ENCODE measurements at places on chromosomes 3 and 15.

- no peak for DNase-seq
Measured at GRCh38 chr3:100966049-100966491, 27.2 kb downstream of the ABI3BP start.

- no peak for DNase-seq
Measured at GRCh38 chr15:65412556-65412955, 10.2 kb downstream of the IGDCC4 start.

GRCh38 chr3:164040991-164041390, 1037.3 kb downstream of the SI start:
- DNase-seq, result no peak

DNA sequence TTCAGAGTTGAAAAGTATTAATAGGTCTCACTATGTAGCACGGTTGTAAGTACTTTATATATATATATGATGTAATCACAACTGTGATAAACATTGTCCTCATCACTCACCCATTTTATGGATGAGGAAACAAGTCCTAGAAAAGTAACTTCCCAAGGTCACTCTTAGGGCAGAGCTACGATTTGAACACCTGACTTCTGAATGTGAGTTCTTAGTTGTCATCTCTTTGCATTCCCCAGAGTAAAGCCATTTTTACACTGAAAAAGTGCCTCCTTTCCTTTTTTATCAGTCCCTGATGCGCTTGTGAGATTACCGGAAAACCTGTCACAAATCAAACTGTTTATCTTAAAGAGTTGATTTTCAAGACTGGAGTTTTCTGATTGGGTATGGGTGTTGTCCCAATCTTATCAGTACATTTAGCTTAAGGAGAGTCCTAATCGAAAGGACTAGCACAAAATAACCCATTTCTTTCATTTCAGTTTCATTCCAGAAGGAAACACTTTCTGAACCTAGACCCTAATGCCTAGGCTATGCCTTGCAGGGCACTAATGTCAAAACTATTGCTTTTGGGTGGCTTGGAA, 2.3 kb upstream of the EDEM1 start:
- no peak for DNase-seq

- DNase-seq, result no peak
Measured at GRCh38 chr3:143170676-143171075, 51.1 kb downstream of the CHST2 start.

GRCh38 chr15:62291262-62291661, 126.2 kb upstream of the C2CD4B start:
- no peak for DNase-seq

DNA sequence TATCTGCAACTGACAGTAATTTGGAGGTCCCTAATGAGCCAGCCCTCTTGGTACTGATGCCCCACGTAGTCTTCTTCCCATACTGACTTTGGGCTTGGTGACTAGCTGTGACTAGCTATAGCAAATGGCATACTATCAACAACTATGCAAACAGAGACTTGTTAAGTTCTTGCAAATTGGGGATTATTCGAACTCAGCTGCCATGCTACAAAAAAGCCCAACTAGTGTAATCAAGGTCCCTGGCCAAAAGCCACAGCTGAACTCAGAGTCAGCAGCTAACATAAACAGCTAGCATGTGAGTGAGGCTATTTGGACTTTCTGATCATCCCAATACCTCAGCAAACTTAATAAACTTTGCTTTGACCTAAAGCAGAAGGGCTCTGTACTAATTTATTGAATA, 121.2 kb upstream of the PLXND1 start:
- DNase-seq, result no peak

- no peak for DNase-seq
Measured at GRCh38 chr3:107630779-107631178, 108.0 kb downstream of the BBX start.

- DNase-seq, result no peak
Measured at GRCh38 chr15:75523011-75523410, 56.1 kb downstream of the PTPN9 start.

GRCh38 chr15:94125156-94125555, 106.2 kb upstream of the MCTP2 start:
- DNase-seq, result no peak

GRCh38 chr3:17154221-17154620, 269.5 kb downstream of the PLCL2 start:
- no peak for DNase-seq

- no peak for DNase-seq
Measured at GRCh38 chr3:128354788-128355542, 111.7 kb downstream of the DNAJB8 start.

GRCh38 chr3:132840201-132840700, 118.0 kb upstream of the NPHP3 start:
- DNase-seq, result no peak

DNA sequence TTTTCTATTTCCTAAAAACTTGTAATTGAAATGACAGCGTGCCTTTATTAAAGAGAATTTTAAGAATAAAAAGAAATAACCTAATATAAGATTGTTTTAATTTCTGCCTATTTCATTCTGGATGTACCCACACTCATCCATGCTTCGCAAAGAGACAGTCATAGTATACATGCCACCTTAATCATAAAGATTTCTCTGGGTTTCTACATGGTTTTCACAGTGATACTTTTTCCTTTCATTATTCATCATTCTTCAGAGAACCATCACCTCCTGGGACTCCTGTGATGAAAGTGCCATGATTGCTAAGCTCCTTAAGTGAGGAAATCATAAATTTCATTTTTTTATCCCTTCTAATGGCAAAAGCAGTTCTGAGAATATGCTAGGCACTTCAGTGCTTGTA, 4.3 kb upstream of the CCR8 start:
- no peak for DNase-seq

GRCh38 chr3:161253711-161254110, 32.6 kb downstream of the NMD3 start:
- no peak for DNase-seq

GRCh38 chr3:129162729-129163579, 2.1 kb upstream of the ISY1 start:
- DNase-seq, result no peak

DNA sequence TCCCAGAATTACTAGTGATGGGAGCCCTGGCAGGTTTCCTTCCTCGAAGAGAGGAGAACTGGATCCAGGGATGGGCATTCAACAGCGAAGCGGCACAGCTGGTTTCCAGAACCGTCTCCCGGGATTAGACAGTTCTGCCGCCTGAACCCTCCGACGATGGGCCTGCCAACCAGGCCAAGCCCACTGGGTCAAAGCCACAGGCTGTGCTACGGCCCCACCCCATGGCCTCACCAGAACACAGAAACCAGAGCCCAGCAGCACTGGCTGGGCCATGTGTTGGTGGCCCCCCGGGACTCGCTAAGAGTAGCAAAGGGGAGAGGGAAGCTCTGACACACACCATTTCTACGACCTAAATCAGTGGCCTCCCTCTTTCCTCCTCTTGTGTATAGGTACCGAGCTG, 2.2 kb downstream of the C15orf62 start:
- no peak for DNase-seq

GRCh38 chr3:170259907-170260306, 37.7 kb downstream of the PRKCI start:
- no peak for DNase-seq

- DNase-seq, result no peak
Measured at GRCh38 chr3:161082063-161082462, 23.1 kb downstream of the B3GALNT1 start.

- DNase-seq, result no peak
Measured at GRCh38 chr3:9149566-9149965, 99.9 kb downstream of the SRGAP3 start.

GRCh38 chr15:51973220-51973619, 1.6 kb upstream of the LEO1 start:
- DNase-seq, result no peak

- no peak for DNase-seq
Measured at GRCh38 chr3:98893740-98894139, 7.8 kb downstream of the DCBLD2 start.

- no peak for DNase-seq
Measured at GRCh38 chr15:96330064-96330449, 443 bp upstream of the NR2F2 start.

DNA sequence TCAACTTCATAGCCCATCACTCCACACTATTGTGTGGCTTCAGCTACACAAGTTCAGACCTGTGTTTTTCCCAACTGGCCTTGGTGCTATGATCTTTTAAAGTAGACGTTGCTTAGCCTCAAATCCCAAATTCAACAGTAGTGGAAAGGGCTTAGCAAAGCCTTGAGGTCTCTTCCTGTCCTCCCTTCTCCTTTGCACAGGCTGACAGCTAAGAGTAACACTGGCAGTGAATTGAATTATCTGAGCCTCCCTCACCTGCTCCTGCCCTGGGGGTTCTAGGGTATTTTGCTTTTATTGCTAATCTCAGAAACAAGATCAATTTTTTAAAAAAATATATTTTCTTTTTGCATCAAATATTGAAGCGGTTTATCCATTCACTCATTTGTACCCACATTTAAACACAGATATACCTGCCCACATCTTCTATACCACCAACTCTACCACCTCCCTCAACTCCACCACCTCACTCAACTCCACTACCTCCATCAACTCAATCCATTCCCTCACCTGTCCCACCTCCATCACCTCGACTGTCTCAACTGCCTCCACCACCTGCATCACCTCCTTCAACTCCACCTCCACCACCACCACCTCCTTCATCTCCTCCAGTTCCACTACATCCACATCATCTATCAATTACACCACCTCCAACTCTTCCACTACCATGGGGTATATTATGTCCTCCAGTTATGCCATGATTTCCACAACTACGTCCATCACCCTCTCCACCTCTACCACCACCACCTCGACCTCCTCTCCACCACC, 10.1 kb upstream of the FGD5 start:
- no peak for DNase-seq

- DNase-seq, result no peak
Measured at GRCh38 chr3:147113293-147114044, 292.9 kb downstream of the ZIC4 start.

DNA sequence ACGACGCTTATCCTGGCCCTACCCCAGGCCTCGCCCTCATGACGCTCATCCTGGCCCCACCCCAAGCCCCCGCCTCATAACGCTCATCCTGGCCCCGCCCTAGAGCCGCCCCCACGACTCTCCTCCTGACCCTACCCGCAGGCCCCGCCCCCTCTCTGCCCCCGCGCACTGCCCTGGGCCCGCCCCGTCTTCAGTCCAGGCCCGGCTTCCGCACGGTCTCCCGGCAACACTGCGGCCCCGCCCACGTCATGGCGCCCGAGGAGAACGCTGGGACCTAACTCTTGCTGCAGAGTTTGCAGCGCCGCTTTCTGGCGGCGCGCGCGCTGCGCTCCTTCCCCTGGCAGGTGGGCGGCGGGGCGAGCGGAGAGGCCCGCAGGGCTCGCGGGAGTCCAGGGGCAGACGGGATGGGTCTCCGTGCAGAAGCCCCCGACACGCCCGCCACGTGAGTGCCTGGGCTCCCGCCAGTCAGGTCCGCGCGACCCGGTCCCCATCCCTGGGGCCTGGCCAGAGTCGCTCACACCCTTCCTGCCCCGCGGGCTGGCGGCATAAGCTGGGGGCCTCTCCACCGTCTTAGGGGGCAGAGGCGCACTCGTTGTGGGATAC, 52.5 kb upstream of the ROPN1B start:
- peak; percentile 94 for DNase-seq

DNA sequence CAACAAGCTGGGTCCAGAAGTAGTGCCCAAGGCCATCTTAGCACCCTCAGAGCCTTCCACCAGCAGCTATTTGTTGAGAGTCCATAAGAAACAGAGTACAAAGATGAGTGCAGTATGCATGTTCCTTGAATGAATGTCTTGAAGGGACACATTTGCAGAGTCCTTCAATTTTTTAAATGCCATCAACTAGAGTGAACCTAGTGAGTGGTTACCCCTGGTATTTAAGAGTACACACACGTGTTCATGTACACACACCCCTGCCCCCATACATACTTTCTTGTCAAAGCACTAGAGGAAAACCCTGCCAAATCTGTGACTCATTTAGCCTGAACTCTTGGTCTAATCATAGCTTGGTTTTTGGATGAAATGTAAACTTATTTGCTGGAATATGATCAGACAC, 84.5 kb upstream of the GALNT15 start:
- DNase-seq, result no peak

DNA sequence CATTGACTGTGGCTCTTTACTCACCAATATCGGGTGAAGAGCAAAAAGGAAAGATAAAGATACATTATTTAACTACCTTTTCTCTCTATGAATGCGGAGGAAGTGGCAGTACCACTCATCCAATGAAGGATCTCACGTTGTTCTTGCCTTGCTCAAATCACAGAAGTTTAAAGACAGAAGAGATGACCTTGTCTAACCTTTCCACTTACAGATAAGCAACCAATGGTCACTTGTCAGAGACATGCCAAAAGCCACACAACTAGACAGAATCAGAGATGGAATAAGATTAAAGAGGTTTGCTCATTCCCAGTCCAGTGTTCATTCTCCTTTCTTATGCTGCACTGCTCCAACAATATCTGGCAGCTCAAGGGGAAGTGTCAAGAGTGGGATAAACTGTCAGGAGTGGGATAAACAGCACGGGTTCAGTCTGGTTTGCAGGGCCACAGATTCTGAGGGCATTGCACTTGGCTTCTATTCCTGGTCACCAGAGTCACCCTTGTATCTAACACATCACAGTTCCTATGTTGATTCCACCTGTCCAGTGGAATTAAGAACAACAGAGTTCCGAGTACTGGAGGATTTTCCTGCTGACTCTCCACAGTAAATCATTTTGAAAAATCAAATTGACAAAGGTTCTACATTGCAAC, 6.7 kb downstream of the VPS13C start:
- no peak for DNase-seq

GRCh38 chr15:73931441-73931840, 5.2 kb downstream of the LOXL1 start:
- DNase-seq, result no peak

DNA sequence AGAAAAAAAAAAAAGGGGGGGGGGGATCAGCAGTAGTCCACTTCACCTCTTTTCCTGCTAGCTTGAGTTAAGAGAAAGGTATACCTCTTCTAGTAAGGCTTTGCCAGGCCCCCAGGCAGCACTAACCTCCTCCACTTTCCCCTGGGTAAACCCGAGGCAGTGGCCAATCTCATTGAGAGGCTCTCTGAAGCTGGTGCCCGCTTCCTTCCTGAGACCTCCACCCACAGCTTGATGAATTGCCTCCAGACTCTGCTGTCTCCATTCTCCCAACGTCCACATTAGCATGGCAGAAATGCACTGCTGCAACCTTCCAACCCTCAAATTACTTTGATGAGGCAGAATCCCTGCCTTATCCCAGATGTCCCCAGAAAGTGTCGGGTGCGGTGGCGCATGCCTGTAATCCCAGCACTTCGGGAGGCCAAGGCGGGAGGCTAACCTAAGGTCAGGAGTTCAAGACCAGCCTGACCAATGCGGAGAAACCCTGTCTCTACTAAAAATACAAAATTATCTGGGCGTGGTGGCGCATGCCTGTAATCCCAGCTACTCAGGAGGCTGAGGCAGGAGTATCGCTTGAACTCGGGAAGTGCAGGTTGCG, 15.3 kb downstream of the RLBP1 start:
- DNase-seq, result no peak

- DNase-seq, result no peak
Measured at GRCh38 chr3:120498556-120499346, 48.0 kb upstream of the FSTL1 start.

- no peak for DNase-seq
Measured at GRCh38 chr3:118946449-118946848, 88.2 kb downstream of the IGSF11 start.

GRCh38 chr15:60804986-60805949, 326.3 kb upstream of the ICE2 start:
- DNase-seq, result no peak

- DNase-seq, result no peak
Measured at GRCh38 chr3:156358232-156358631, 196.7 kb downstream of the SSR3 start.

GRCh38 chr3:186471771-186472170, 72.4 kb downstream of the CRYGS start:
- no peak for DNase-seq

Data from T-helper 17 cell (primary cell).